Activated T-helper 2 cell treated with anti-CD3 and anti-CD28 coated beads, Interferon-gamma antibody, Interleukin-2, Interleukin-4, amounts not matched to agents 10 μg/mL and 5 μg/mL and 100 μg/mL, durations not matched to agents 14 hours and 24 hours and 36 hours (primary cell): ENCODE measurements at places on chromosomes 5 and 9. TPM values are rescaled to one million over a fixed set of nuclear protein-coding genes. Genes with fewer than 3 reads are reported as not detected.

DNA sequence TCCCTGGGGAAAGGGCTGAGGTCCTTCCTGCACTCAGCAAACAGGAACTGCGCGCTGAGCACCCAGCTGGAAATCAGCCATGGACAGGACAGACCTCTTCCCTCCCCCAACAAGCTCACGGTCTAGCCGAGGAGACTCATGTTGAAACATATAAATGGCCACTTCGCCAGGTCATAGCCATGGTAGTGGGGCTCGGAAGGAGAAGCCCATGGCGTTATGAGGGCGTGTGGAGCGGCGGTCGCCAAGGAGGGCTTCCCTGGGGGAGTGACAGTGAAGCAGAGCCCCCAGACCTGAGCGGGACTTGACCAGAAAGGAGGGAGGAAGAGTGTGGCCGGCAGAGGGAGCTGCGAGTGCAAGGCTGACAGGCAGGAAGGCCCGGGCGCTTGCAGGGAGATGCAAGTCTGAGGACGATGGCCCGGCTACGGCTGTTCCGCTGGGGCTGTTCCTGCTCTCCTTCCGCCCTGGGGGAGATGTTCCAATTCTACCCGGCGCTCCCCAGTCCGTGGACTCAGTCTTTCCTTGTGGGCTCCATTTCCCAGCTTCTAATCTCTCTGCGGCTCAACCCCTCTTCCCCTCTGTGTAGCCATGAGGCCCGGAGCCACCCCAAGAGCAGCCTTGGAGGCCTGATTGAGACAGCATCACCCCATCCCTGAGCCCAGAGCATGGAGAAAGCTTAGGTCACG is 43.9 kb upstream of the PRRC2B start:
- H3K4me3 ChIP-seq: peak overlapping the region; percentile 33
- no peaks in the 10 kb centered on the region for H3K36me3 ChIP-seq
- no peak overlapping the region for H3K27ac ChIP-seq

GRCh38 chr5:154477382-154478223 is 424 bp downstream of the HAND1 start:
- peaks cover 14% of the 10 kb centered on the region for H3K4me1 ChIP-seq
- DNase-seq: no peak

GRCh38 chr5:132500931-132501628 is 10.5 kb upstream of the IRF1 start:
- DNase-seq: peak; percentile 69
- H3K4me3 ChIP-seq: no peak overlapping the region
- H3K4me1 ChIP-seq: peaks cover 22% of the 10 kb centered on the region
- no peaks in the 10 kb centered on the region for H3K36me3 ChIP-seq
- peak overlapping the region; percentile 58 for H3K27ac ChIP-seq
- H3K27me3 ChIP-seq: peaks cover under 1% of the 10 kb centered on the region

DNA sequence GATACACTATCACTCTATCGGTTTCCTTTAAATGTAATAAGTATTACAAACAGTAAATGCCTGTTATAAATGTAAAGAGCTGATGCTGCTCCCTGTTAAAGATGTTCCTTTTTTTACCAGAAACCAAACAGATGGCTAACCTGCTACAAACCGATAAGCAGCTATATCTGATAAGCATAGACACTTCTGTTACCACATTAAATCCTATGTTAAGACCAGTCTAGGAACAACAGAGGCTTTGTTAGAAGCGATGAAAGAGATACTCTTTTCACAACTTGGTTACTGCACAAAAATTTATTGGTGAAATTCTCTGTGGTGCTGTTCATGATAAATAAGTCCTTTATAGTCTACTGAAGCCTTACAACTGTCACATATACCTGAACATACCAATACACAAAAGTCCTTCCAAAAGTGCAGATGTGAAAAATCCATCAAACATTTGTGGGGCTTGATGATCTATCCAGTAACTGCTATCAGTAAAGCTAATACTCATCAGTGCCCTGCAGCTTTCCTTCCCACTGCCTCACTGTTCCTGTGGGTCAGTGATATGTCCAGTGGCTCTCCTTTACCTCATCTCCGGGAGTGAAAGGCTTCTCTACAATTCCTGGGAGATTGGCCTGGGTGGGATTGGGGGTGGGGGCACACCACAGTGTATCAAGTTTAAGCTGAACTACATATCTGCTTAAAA is 25.8 kb upstream of the PRXL2C start:
- H3K27ac ChIP-seq: no peak overlapping the region
- H3K4me3 ChIP-seq: no peak overlapping the region
- no peaks in the 10 kb centered on the region for H3K4me1 ChIP-seq
- H3K27me3 ChIP-seq: no peaks in the 10 kb centered on the region

GRCh38 chr5:158725297-158725851 is 374.3 kb downstream of the EBF1 start:
- H3K36me3 ChIP-seq: no peaks in the 10 kb centered on the region
- no peaks in the 10 kb centered on the region for H3K4me1 ChIP-seq
- H3K4me3 ChIP-seq: no peak overlapping the region
- no peak for DNase-seq
- H3K27me3 ChIP-seq: no peaks in the 10 kb centered on the region
- no peak overlapping the region for H3K27ac ChIP-seq

- no peak overlapping the region for H3K4me3 ChIP-seq
- H3K27ac ChIP-seq: no peak overlapping the region
- no peaks in the 10 kb centered on the region for H3K36me3 ChIP-seq
- no peaks in the 10 kb centered on the region for H3K27me3 ChIP-seq
- no peaks in the 10 kb centered on the region for H3K4me1 ChIP-seq
- no peak for DNase-seq
Measured at GRCh38 chr9:98401140-98402018, 145.9 kb upstream of the TBC1D2 start.

DNA sequence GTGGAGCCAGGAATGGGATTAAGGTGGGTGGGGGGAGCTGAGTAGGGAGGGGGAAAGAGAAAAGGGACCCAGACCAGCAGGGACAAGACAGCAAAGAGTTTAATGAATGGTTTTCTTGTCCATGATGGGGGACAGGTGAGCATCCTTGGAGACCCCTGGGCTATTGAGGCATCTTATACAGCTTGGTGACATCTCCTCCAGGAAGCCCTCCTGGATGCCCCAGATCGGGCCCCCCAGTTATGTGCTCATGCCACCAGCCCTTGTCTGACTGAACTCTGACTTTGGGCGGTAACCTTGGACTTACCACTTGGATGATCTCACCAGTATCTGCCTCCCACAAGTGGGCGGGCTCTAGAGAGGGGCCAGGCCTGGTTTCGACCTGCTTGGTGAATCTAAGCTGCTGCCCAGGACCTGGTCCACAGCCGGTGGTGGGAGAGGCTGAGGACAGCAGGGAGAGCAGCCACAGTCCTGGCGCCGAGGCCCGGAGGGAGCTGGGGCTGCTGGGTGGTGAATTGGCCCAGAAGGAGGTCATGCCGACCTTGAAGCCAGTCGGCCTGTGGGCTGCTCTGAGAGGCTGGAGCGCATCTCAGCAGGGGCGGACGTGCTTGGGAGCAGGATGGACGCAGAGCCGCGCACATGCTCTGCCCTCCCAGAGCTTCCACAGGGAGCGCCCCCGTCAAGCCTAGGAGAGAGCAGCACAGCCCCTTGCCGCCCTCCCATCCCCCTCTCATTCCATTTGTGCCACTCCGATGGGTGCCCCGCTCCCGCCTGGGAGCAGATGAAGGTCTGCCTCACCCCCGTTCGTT is 36.2 kb downstream of the UNC5A start:
- H3K27ac ChIP-seq: no peak overlapping the region
- no peaks in the 10 kb centered on the region for H3K4me1 ChIP-seq
- no peak overlapping the region for H3K4me3 ChIP-seq
- H3K27me3 ChIP-seq: peaks cover 6% of the 10 kb centered on the region
- no peak for DNase-seq
- no peaks in the 10 kb centered on the region for H3K36me3 ChIP-seq

DNA sequence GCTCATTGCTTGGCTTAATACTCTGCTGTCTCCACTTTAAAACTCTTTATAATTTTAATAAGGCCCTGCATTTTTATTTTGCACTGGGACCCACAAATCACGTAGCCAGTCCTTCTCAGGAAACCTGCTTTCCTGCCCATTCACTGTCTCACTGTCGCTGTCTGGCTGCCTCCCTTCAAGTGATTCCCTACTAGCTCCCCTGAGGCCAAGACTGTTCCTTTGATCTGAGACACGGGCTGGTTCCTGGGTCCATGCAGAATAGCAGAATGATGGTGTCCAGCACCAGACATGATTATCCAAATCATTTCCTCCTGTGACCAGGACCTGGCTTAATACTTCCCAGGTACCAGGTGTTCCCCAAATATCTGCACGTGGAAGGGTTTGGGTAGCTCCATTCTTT is 597.1 kb upstream of the KLF4 start:
- H3K4me1 ChIP-seq: no peaks in the 10 kb centered on the region
- H3K27ac ChIP-seq: no peak overlapping the region
- no peak overlapping the region for H3K4me3 ChIP-seq
- no peaks in the 10 kb centered on the region for H3K27me3 ChIP-seq

DNA sequence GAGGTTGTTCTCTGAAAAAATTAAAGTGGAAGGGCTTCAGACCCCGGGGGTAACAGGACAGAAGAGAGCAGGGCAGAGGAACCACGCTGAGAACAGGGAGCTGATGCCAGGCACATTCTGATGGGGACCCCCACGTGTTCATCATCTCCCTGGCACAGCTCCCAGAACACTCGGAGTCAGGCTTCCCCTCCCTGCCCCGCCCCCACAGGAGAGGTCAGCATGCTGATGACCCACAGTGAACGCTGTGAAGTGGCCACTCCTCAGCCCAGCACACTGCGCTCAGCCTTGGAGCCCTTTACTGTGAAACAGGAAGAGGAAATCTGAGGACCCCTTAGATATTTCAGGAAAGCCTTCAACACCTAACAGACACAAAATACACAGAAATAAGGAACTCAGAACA is 16.4 kb downstream of the RETREG1 start:
- no peak for DNase-seq
- H3K4me1 ChIP-seq: peaks cover 32% of the 10 kb centered on the region
- no peaks in the 10 kb centered on the region for H3K27me3 ChIP-seq
- no peak overlapping the region for H3K27ac ChIP-seq

DNA sequence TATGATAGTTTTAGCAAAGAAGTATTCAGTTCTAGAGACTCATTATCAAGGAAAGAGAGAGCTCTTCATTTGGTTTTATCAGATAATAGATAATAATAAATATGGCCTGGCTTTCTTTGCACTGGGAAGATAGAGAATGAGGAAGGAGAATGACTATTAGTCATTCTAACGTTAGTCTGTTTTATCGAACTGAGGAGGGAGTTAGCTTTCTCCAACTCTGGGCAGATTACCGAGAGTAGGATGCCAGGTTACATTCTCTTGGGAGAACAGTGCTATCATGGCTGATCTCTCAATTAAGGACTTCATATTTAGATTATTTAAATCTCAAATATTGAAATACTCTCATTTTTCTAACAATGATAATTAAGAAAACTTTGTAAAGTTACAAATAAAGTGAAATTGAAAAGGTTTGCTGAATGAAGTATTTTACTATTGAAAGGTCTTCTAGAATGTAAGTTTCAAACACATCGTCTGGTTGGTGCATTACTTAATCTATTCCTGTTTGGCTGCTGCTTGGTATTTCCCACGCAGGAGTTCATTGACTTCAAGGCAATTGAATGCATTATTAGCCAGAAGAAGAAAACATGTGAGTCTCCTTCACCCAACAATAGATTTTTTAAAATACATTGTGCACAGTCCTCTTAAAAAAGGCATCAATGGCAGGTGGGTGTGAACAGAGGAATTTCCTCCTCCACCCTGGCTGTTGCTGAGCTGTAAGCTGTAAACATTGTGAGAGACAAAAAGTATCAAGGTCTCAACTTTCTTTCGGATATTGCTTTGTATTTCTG is 140.8 kb downstream of the C9orf152 start:
- H3K36me3 ChIP-seq: peaks cover 65% of the 10 kb centered on the region
- DNase-seq: no peak
- H3K27me3 ChIP-seq: no peaks in the 10 kb centered on the region
- peaks cover 67% of the 10 kb centered on the region for H3K4me1 ChIP-seq

- H3K27ac ChIP-seq: no peak overlapping the region
- no peak overlapping the region for H3K4me3 ChIP-seq
- peaks cover 18% of the 10 kb centered on the region for H3K4me1 ChIP-seq
- peaks cover 10% of the 10 kb centered on the region for H3K36me3 ChIP-seq
- no peak for DNase-seq
- H3K27me3 ChIP-seq: peaks cover 2% of the 10 kb centered on the region
Measured at GRCh38 chr5:52809884-52810283, 22.2 kb downstream of the ITGA1 start.

GRCh38 chr9:131263701-131264100 is 12.6 kb downstream of the FAM78A start:
- peaks cover 71% of the 10 kb centered on the region for H3K36me3 ChIP-seq
- peak overlapping the region; percentile 37 for H3K4me3 ChIP-seq
- no peak for DNase-seq
- H3K27ac ChIP-seq: peak overlapping the region; percentile 81

GRCh38 chr9:127133739-127134167 is 11.3 kb upstream of the ANGPTL2 start:
- H3K27ac ChIP-seq: no peak overlapping the region
- H3K36me3 ChIP-seq: no peaks in the 10 kb centered on the region
- peaks cover 24% of the 10 kb centered on the region for H3K27me3 ChIP-seq
- no peak for DNase-seq

DNA sequence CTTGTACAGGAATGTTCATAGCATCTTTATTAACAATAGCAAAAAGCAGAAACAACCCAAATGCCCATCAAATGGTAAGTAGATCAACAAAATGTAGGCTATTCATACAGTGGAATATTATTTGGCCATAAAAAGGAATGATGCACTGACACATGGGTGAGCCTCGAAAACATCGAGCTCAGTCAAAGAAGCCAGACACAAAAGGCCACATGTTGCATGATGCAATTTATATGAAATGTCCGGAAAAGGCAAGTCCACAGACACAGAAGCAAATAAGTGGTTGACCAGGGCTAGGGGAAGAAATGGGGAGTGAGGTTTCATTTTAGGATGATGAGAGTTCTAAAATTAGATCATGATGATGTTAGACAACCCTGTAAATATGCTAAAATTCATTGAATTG is 16.5 kb upstream of the SLC2A8 start:
- no peaks in the 10 kb centered on the region for H3K4me1 ChIP-seq
- DNase-seq: no peak
- H3K27ac ChIP-seq: no peak overlapping the region
- H3K4me3 ChIP-seq: no peak overlapping the region
- no peaks in the 10 kb centered on the region for H3K36me3 ChIP-seq

- peak overlapping the region; percentile 100 for H3K4me3 ChIP-seq
- H3K4me1 ChIP-seq: peaks cover 31% of the 10 kb centered on the region
- peaks cover 20% of the 10 kb centered on the region for H3K36me3 ChIP-seq
- H3K27ac ChIP-seq: peak overlapping the region; percentile 100
- peak; percentile 31 for DNase-seq
Measured at GRCh38 chr5:146447734-146448380, 724 bp downstream of the TCERG1 start.

- no peaks in the 10 kb centered on the region for H3K36me3 ChIP-seq
- H3K27ac ChIP-seq: no peak overlapping the region
- H3K4me1 ChIP-seq: peaks cover 1% of the 10 kb centered on the region
- H3K27me3 ChIP-seq: no peaks in the 10 kb centered on the region
- H3K4me3 ChIP-seq: no peak overlapping the region
Measured at GRCh38 chr5:53971551-53971950, 338.8 kb downstream of the ARL15 start.

- DNase-seq: no peak
- no peaks in the 10 kb centered on the region for H3K36me3 ChIP-seq
- H3K27me3 ChIP-seq: peaks cover 18% of the 10 kb centered on the region
- H3K27ac ChIP-seq: peak overlapping the region; percentile 61
- H3K4me1 ChIP-seq: peaks cover 65% of the 10 kb centered on the region
Measured at GRCh38 chr5:145937432-145938250, 1.3 kb downstream of the SH3RF2 start.

- H3K27me3 ChIP-seq: no peaks in the 10 kb centered on the region
- no peaks in the 10 kb centered on the region for H3K36me3 ChIP-seq
- DNase-seq: no peak
- no peaks in the 10 kb centered on the region for H3K4me1 ChIP-seq
Measured at GRCh38 chr9:112817860-112818203, 67.3 kb downstream of the SNX30 start.

Gene LRRC14B
- not detected in 2 replicates for total RNA-seq

Gene PDGFRB
- 0.46 and 1.3 TPM in 2 replicates for total RNA-seq

Gene ZNF354B
- 13.8 and 16.4 TPM in 2 replicates for total RNA-seq

Gene GAPT
- total RNA-seq: not detected in 2 replicates

Gene SLC34A1
- not detected in 2 replicates for total RNA-seq
